ENCODE measurements at places on chromosomes 2 and 18. TPM values are rescaled to one million over a fixed set of nuclear protein-coding genes. Genes with fewer than 3 reads are reported as not detected.

DNA sequence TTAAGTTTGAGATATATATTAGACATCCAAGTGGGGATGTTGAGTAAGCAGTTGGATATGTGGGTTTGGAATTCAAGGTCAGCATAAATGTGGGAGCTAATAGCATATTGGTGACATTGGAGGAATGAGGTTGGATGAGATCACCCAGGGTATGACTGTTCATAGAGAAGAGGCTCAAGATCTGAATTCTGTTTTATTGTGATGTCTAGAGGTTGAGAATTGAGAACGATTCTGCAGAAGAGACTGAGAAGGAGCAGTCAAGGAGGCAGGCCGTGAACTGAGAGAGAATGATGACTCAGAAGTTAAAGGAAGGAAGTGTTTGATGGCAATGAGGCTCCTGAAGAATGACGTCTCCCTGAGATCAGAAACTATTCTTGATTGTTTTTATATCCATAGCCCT is 5.9 kb downstream of the SERPINB11 start:
- no peak for DNase-seq

- DNase-seq: peak; percentile 91
These were observed 20.6 kb downstream of the RPL37A start for GRCh38 chr2:216519154-216519762.

GRCh38 chr2:177723235-177723634 is 330.7 kb downstream of the AGPS start:
- no peak for DNase-seq

GRCh38 chr2:169222665-169223064 is 139.7 kb downstream of the LRP2 start:
- peak; percentile 15 for DNase-seq

DNA sequence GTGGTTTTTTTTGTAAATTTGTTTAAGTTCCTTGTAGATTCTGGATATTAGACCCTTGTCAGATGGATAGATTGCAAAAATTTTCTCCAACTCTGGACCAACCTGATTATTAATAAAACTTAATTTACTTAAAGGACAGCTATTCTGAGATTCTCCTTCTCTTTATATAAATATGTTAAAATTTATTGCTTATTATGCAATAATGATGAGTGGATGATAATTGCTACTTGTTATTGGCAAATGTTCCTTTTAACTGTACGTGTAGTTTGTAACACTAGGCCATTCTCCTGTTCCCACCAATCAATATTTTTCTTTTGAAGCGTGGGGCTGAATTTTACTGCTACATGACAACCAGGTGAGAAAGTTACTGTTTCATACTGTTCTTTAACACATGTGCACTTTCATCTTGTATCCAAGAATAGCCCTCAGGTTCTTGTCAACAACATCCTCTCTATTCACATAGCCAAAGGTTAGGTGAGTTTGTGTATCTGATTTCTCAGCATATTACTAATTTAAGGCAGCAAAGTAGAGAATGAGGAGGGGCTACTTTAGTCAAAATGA is 16.6 kb upstream of the STK17B start:
- no peak for DNase-seq

GRCh38 chr18:3603421-3604234 is 153.7 kb downstream of the TGIF1 start:
- peak; percentile 96 for DNase-seq

GRCh38 chr18:79442508-79443221 is 46.9 kb downstream of the NFATC1 start:
- no peak for DNase-seq

DNA sequence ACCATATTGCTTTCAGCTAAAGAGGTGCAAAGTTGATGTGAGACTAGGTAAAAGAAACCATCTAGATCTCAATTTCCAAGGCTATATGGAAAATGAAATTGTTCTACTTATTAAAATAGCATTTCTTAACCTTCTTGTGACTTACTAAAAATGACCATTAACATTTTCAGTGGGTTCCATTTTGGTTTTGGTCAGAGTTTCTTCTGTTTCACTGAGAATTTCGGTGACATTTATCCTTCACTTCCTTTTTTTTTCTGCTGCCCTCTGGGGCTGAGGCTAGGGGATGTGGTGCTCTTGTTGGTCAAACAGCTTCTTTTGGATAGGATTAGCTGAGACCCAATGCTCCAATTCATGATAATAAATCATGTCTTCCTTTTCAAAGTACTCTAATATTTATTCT is 44.3 kb upstream of the REL start:
- DNase-seq: no peak

- no peak for DNase-seq
These were observed 9.6 kb downstream of the C2orf72 start for GRCh38 chr2:231046916-231047273.

GRCh38 chr2:239118264-239118663 is 270.4 kb downstream of the TWIST2 start:
- no peak for DNase-seq

- peak; percentile 54 for DNase-seq
These were observed 22.3 kb upstream of the RHOB start for GRCh38 chr2:20424300-20425290.

- peak; percentile 57 for DNase-seq
These were observed 95.8 kb downstream of the KYNU start for GRCh38 chr2:142973160-142973821.

GRCh38 chr2:17319090-17319489 is 199.2 kb downstream of the RAD51AP2 start:
- DNase-seq: no peak

DNA sequence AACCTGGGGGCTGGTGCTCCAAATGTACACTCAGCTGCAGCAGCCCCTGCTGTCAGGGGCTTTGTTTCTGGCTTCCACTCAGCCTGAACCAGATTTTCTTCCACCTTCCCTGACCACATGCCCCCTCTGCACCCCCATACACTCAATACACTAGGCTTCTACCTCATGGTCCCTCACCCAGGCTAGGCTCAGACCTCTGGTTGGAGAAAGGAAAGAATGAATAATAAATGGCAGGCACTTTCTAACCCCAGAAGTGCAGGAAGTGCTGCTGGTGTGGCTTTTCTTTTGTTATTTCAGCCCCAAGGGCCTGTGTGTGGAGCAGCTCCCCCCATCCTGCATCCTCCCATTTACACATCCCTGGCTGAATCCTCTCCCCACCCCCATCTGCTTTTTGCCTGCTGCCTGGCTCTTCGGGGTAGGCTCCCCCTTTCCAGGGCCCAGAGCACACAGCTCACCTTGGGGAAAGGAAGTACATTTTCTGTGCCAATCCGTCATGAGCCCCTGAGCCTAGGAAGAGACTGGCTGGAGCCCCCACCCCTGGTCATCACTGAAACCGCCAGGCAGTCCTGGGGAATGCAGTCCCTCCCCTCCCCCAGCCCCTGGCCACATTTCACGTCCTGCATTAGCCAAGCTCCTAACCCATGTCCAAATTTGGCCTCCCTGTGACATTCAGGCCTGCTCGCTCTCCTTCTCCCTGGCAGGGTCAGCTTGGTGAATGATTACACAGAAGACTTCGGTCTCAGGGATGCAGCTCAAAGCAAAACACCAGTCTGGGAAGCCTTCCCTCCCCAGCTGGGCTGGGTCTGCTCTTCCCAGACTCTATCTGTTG is 2.6 kb downstream of the DYSF start:
- peak; percentile 66 for DNase-seq

DNA sequence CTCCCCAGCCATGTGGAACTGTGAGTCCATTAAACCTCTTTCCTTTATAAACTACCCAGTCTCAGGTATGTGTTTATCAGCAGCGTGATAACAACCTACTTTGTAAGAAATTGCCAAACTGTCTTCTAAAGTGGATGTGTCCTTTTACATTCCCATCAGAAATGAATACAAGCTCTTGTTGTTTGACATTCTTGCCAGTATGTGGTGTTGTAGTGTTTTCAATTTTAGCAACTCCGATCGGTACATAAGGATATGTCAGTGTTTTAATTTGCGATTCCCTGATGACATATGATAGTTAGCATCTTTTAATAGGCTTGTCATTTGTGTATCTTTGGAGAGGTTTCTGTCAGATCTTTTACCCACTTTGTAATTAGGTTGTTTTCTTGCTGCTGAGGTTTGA is 1156.3 kb upstream of the CRIM1 start:
- no peak for DNase-seq

GRCh38 chr2:120393456-120393855 is 47.5 kb downstream of the INHBB start:
- no peak for DNase-seq

- no peak for DNase-seq
These were observed 163.1 kb downstream of the TTC32 start for GRCh38 chr2:19738707-19739106.

- peak; percentile 4 for DNase-seq
These were observed 8.2 kb downstream of the ADAM17 start for GRCh38 chr2:9547262-9547991.

DNA sequence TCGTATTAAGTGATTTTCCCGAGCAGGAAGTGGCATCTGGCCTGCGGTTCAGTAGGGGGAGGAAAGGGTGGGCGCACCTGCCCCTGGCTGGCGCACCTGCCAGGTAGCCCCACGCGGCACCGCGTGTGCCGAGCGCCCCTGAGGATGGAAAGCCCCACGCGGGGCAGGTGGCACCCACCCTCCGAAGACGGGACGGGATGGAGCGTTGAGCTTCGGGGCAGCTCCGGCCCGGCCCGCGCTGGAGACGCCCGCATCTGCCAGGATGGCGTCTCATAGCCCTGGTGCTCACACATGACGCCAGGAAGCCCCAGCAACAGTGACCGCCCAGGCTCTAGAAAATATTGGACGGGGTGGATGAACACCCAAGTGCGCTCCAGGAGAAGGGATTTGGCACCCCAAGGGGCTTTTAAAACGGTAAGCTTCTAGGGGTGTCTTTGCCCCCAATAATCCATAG is 2.5 kb upstream of the NFATC1 start:
- peak; percentile 63 for DNase-seq

GRCh38 chr2:101446869-101447268 is 28.0 kb downstream of the RFX8 start:
- peak; percentile 10 for DNase-seq

GRCh38 chr2:133139847-133140533 is 428.3 kb downstream of the NCKAP5 start:
- DNase-seq: no peak

GRCh38 chr2:20507166-20507692 is 60.4 kb downstream of the RHOB start:
- DNase-seq: no peak

GRCh38 chr2:53969968-53970723 is 647 bp downstream of the PSME4 start:
- peak; percentile 56 for DNase-seq

GRCh38 chr2:143329288-143329687 is 200.1 kb downstream of the ARHGAP15 start:
- DNase-seq: no peak

DNA sequence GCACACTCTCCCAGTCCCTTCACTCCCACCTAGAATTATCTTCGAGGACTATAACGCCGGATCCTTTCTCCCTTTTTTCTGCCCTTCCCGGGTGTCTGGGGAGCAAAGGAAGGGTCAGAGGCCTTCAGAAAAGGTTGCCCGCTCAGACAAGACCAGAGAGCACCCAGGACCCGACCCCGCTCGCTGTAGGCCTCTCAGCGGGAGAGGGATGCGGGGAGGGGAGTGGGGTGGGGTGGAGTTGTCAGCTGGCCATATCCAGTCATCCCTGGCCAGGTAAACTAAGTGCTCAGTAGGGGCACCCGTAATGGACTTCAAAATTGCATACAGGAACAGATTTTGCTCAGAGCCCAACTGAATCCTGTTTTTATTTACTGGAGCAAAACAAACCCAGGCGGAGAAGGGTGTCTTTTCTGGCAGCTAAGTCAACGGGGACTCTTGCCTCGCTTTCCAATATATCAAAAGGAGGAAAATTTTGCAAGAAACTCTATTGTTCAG is 65.0 kb downstream of the NOL4 start:
- DNase-seq: no peak

GRCh38 chr2:126843081-126843480 is 55.6 kb upstream of the TEX51 start:
- no peak for DNase-seq

DNA sequence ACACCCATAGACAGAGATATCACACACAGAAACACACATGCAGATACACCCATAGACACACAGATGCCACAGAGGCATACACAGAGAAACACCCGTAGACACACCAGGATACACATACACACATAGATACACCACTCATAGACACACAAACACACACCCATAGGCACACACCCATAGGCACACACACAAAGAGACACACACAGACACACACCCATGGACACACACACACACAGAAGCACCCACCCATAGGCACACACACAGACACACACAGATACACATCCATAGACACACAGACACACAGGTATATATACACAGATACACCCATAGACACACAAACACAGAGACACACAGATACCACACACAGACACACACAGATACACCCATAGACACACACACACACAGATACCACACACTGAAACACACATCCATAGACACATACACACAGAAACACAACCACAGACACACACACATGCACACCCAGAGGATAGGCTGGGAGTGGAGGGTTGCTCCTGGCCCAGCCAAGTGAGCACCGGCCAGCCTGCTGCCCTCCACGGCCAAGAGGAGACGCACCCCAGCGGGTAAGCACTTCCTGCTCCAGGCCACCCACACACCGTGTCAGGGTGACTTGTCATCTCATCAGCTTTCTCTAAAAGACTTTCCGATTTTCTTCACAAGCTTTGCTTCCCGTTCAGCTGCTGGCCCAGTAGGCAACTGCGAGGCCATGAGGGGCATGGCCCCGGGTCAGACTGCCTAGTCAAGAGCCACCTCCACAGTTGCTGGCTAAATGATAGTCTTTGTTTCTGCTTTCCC is 14.1 kb upstream of the CNNM3 start:
- no peak for DNase-seq

DNA sequence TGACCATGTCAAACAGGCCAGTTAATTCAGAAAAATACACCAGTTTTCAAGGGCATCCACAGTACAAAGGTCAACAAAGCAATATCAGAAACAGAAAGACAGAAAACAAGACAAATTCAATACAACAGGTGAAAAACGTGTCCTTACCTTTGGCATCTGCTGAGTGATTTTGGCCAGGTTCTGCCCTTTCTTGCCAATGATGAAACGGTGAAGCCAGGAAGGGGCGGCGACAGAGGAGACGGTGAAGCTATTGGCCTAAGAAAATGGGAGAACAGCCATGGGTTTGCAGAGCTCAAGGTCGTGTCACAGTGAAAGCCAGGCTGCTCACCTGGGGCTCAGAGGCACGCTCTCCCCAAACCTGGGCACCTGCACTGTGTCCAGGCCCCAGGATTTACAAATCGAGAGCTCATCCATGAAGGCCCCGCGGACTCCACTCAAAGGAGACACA is 60.5 kb downstream of the HDLBP start:
- DNase-seq: no peak

The UCN gene
- total RNA-seq: 0.37 TPM

The LYG2 gene
- total RNA-seq: not detected

The ASB3 gene
- total RNA-seq: 30.9 TPM

The PPP1R1C gene
- 0.51 TPM for total RNA-seq

The CDH20 gene
- total RNA-seq: not detected

The SNTG2 gene
- 0.17 TPM for total RNA-seq

The DSG1 gene
- not detected for total RNA-seq
